ENCODE measurements at places on chromosomes 1 and 21.

DNA sequence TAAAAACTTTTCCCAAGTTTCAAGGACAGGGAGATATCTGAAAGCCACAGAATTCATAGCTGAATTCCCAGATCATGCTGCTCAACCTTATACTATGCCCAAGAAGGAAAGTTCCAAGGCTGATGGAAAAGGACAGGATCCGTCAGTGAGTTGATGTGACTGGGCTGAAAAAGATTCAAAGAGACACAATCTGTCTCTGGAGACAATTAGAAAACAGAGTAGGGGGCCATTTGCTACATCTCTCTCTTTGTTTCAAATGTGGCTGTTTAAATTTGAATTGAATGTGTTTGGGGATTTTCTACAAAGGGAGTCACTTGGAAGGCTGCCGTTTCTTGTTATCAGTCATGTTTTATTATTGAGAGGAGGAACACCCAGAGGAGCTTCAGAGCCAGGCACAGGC is 292.6 kb downstream of the NUF2 start:
- no peak for DNase-seq

DNA sequence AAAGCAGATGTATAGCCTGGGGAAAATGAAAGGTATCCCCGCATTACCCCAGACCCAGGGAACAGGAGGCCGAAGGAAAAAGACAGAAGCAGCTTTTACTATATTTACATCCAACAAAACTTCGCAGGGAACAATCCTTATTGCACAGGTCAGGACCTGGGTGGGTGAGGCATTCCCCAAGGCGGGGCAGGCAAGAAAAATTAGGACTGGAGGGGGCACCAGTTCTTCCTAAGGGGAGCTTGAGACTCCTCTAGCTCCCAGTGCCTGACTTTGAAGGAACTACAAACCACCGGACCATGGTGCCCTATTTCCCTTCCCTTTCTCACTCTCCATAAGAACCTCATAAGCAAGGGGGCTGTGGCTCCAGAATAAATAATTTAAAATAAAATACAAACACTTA is 6.7 kb upstream of the GATAD2B start:
- no peak for DNase-seq

DNA sequence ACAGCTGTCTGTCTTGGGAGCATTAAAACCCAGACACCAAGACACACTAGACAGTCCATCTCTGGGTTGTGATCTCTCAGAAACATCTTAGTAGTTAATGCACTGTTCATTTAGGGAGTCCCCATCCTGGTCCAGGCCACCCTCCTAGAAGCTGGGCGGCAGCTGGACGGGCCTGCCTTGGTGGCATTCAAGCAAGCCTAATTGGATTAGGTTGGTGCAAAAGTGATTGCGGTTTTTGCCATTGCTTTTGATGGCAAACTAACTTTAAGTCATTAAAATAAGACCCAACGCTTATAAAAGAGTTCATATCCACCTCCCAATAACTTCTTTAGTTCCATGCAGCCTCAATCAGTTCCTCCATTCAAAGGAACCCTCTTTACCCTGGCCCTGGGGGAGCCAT is 21.7 kb downstream of the ATP5PO start:
- DNase-seq: no peak

DNA sequence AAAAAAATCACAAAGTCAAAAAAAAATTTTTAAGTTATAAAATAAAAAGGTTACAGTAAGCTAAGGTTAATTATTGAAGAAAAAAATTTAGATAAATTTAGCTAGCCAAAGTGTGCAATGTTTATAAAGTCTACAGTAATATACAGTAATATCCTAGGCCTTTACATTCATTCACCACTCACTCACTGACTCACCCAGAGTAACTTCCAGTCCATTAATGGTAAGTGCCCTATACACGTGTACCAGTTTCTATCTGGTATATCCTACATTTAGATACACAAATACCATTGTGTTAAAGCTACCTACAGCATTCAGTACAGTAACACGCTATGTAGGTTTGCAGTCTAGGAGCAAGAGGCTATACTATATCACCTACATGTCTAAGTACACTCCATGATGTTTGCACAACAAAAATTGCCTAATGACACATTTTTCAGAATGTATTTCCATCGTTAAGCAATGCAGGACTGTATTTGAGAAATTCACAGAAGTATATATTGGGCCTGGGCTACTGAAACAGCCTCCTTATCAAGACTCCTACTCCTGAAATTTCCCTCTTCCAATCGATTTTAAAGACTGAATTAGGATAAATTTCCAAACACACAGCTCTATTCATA is 155.1 kb downstream of the COP1 start:
- DNase-seq: no peak

DNA sequence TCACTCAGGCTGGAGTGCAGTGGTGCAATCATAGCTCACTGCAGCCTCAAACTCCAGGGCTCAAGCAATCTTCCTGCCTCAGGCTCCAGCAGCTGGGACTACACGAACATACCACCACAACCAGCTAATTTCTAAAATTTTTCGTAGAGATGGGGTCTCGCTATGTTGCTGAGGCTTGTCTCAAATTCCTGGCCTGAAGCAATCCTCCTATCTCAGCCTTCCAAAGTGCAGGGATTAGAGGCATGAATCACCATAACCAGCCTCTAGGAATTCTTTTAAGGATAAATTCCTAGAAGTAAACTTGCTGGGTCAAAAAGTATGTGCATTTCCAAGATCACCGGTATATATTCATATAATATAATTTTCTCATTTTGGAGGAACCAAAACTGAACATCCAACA is 17.6 kb upstream of the HUNK start:
- DNase-seq: no peak

GRCh38 chr1:240526312-240526711 is 85.6 kb downstream of the GREM2 start:
- no peak for DNase-seq

GRCh38 chr1:217839161-217839560 is 208.0 kb downstream of the SPATA17 start:
- DNase-seq: no peak

DNA sequence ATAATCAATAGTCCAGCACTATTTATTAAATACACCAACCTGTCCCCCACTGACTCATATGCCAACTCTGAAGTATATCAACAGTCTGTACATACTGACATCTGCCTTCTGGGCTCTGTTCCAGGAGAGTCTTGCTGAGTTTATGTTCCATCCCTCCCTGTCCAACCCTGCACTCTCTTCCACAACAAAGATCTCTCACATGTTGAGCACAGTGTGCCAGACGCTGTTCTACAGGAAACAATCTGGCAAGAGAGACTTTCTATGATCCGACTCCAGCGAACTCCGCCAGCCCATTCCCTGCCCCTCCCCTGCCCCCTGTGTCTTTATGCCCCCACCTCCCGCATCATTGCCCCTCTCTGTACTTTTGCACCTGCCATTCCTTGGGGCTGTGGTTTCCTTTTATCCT is 3.4 kb downstream of the LACTBL1 start:
- no peak for DNase-seq

GRCh38 chr21:32611471-32611997 is 643 bp downstream of the CFAP298 start:
- peak; percentile 14 for DNase-seq

- no peak for DNase-seq
Observed at GRCh38 chr1:198794498-198794897, 155.7 kb downstream of the PTPRC start.

- no peak for DNase-seq
Observed at GRCh38 chr1:206102292-206102936, 14.8 kb downstream of the AVPR1B start.

GRCh38 chr1:180614730-180615129 is 17.1 kb upstream of the XPR1 start:
- DNase-seq: no peak

- DNase-seq: no peak
Observed at GRCh38 chr1:155889566-155889965, 21.6 kb downstream of the RIT1 start.

DNA sequence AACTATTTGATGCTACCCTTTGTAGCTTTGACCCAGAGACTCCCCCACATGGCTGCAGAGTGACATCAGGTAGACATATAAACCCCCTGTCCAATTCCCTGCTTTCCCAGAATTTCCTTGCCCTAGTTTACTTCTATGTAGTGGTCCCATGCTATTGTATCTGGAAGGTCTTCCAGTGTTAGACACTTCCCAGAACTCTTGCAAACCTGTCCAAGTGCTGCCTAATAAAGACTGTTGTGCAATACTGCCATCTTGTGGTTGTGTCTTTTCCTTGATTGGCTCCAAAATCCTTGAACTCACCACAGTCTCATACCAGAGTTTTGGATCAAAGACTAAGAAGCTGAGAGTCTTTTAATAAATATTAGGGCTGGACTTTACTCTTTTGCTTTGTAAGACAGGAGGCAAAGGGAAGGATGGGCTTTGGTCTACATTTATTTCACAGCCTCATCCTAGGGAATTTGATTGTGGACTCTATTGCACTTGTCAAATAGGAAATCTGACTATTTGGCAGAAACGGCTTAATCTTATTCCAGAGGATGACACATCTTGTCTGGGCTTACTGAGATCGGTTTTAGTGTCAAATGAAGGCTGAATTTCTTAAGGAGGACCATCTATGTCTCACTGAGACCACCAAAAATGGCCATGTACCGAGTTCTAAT is 169.9 kb downstream of the LRRC7 start:
- no peak for DNase-seq

DNA sequence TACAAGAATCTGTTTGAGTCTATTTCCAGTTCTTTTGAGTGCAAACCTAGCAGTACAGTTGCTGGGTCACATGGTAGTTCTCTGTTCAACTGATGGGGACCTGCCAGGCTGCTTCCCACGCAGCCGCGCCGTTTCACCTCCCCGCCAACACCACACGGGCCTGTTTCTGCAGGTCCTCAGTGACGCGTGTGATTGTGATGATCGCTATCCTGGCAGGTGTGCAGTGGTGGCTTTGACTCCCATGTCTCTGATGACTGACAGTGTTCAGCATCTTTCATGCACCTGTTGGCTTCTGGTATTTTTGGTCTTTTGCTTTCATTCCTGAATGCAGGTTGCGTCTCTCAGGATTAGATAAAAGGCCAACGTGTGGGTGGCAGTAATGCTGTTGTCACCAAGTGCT is 41.6 kb downstream of the FAAP20 start:
- no peak for DNase-seq

- no peak for DNase-seq
Observed at GRCh38 chr1:92907949-92908684, 53.1 kb downstream of the DIPK1A start.

- DNase-seq: no peak
Observed at GRCh38 chr1:162599451-162599850, 32.8 kb upstream of the DDR2 start.

DNA sequence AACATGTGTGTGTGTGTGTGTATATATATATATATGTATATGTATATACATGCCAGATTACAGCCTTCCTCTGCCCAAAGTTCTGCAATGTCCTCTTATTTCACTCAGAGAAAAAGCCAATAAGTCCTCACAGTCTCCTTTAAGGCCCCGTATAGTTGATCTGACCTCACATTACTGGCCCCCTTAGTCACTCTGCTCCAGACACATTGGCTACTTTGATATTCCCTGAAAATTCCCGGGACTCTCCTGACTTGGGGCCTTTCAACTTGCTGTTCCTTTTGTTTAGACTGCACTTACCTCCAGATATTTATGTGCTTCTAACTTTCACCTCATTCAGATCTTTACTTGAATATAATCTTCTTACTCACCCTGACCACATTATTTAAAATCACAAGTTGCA is 4.2 kb upstream of the BSDC1 start:
- DNase-seq: no peak

GRCh38 chr1:94654919-94655318 is 113.4 kb upstream of the F3 start:
- DNase-seq: no peak

- DNase-seq: peak; percentile 19
Observed at GRCh38 chr1:12480748-12481362, 137.2 kb downstream of the DHRS3 start.

- DNase-seq: no peak
Observed at GRCh38 chr21:35711661-35712060, 348.7 kb downstream of the SETD4 start.

DNA sequence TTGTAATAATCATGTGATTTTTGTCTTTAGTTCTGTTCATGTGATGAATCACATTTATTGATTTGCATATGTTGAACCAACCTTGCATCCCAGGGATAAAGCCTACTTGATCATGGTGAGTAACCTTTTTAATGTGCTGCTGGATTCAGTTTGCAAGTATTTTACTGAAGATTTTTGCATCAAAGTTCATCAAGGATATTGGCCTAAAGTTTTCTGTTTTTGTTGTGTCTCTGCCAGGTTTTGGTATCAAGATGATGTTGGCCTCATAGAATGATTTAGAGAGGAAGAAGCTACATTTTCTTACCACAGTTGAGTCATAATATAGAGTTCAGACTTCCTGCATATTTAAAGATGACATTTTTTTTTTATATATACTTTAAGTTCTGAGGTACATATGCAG is 455.9 kb downstream of the PLPP3 start:
- no peak for DNase-seq

GRCh38 chr1:24084050-24084449 is 27.9 kb downstream of the MYOM3 start:
- DNase-seq: no peak

- DNase-seq: no peak
Observed at GRCh38 chr1:34871443-34872132, 12.0 kb upstream of the SMIM12 start.

DNA sequence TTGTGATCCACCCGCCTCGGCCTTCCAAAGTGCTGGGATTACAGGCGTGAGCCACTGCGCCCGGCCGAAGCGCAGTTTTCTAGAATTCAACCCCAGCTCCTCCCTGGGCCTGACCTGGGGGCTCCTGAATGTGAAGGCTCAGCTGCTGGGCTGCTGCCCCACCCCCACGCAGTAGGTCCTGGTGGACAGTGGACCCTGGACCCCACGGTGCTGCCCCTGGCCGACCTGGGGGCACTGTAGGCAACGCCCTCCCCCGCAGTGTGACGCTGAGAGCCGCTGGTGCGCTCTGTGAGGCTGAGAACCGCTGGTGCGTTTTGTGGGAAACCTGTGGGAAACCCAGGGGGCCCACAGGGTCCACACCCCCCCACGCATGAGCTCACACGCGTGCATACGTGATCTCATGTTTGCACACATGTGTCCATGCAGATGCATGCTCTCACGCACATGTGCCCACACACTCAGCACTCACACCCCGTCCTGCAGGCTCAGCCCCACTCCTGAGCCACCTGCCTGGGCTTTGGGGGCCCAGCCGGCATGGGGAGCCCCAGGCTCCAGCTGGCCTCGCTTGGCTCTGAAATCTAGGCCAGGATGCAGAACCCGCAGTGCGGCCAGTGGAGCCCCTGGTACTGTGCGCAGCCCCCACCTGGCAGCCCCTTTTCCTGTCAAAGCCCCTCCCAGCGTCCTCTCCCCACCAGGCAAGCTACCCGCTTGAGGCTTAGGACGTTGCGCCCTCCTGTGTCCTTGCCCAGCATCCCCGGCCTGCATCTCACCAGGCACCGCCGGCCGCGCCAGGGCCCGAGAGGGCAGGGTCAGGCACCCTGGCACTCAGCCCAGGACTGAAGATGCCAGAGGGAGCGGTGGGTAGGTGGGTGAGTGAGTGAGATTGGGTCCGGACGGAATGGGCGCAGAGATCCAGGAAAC is 67.7 kb downstream of the COL18A1 start:
- DNase-seq: no peak

DNA sequence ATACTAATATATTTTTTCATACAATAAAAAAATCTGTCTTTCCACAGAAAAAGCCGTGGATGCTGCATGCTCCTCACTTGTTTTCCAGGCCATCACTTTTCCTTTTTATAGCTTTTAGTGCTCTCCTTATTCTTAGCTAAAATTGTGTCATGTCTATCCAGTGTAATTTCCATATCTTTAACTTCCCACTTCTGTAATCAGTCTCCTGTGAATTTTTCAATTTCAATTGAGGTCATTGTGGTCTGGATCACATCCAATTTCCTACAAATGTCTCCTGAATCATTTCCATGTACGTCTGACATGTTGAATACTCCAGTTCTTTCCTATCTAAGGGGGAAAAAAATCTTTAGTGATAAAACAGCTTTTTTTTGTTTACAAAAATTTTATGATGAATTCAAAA is 838.2 kb upstream of the B3GALT2 start:
- DNase-seq: no peak
